ENCODE measurements at places on chromosomes 1 and 21.

DNA sequence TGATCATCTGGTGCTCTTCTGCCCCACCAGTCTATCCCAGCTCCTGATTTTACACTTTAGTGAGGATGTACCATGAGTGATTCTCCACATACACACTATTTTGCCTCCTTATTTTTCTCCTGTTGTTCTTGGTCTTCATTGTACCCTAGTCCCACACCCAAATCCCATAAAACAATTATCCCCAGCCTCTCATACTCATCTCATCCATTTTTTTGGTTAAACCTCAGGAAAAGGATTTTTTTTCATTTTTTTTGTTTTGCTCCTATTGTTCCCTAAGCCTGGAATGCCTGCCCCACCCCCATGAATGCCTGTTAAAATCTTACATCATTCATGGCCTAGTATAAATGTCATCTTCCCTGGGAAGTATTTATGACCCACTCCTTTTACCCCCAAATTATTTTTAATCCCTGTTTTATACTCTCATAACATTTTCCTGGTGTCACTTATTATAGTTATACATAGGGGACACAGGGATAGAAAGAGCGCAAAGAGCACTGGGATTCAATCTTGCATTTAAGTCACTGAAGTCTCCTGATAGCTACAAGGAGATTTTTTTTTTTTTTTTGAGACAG lies 4.9 kb upstream of the LINGO4 start:
- no peak for DNase-seq

DNA sequence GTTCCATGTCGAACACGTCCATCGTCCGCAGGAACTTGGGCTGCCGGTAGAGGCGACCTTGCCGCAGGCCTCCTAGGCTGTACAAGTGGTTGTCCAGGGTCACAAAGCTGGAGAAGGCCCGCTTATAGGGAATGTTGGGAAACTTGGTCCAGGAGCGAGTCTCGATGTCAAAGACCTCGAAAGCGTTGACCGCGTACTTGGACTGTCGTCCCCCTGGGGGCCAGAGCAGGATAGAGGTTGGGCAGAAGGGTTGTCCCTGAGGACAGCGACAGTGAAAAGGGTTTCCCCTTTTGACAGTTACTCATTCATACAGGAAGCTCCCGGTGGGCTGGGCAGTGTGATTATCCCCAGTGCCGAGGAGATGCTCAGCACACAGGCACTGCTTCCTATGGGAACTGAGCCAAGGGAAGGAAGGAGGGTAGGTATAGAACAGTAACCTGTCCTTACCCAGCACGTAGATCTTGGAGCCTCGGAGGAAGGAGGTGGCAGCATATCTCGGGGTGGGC lies 17.5 kb downstream of the KLHDC8A start:
- no peak for DNase-seq

DNA sequence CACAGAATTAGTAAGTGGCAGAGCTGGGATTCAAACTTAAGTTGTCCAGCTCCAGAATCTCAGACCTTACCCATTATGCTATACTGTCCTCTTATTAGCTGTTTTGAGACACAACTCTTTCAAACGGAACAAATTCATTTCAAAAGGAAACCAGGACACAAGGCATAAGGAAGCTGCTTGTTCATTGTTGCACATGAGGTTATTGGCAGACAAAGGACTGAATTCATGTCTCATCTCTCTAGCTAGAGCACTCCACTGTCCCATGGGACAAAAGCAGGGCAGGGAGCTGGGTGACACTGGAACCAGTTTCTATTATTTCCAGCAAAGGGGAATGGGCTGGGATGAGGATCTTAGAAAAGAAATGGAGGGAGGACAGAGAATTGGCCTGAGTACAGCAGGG lies 26.4 kb downstream of the CHI3L2 start:
- no peak for DNase-seq

- DNase-seq, result no peak
Measured at GRCh38 chr1:8767006-8767405, 50.4 kb downstream of the RERE start.

- DNase-seq, result no peak
Measured at GRCh38 chr1:154466921-154467417, 35.0 kb upstream of the TDRD10 start.

DNA sequence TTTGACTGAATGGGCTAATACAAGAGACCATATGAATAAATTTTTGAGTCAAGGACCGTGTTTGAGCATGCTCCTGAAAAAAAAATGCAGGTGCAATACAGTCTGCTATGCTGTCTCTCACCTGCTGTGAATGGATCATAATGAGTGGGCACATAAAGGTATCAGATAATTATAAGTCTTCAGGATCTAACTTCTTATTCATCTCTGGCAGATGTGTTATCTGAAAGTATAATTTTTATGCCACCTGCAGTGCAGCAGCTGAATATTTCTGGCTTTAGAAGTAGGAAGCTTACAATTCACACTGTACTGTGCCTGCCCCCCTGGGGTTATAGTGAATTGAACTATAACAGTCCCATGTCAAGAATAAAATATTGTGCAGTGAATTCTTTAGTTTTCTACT lies 333.3 kb downstream of the MRPL39 start:
- DNase-seq, result no peak

DNA sequence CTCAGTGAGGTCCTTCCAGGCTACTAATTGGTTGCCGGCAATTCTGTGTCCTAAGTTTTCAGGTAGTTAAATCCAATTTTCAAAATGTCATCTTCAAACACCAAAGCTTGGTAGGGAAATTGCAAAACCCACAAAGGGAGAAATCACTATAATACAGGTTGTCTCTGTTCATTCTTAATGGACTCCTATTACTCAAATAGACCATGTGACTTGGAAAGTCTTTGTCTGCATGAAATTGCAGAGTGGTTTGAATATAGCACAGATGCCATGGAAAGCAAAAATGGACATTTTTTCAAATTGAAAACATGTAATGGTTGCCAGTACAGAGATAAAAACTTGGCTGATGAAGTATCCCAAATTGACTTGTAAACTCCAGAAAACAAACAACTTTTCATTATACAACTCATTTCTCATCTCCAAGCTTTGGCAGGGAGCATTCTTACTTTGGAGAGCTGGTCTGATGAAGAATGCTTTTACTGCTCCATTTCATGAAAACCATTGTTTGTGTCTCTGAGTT lies 169.5 kb upstream of the PKN2 start:
- no peak for DNase-seq

DNA sequence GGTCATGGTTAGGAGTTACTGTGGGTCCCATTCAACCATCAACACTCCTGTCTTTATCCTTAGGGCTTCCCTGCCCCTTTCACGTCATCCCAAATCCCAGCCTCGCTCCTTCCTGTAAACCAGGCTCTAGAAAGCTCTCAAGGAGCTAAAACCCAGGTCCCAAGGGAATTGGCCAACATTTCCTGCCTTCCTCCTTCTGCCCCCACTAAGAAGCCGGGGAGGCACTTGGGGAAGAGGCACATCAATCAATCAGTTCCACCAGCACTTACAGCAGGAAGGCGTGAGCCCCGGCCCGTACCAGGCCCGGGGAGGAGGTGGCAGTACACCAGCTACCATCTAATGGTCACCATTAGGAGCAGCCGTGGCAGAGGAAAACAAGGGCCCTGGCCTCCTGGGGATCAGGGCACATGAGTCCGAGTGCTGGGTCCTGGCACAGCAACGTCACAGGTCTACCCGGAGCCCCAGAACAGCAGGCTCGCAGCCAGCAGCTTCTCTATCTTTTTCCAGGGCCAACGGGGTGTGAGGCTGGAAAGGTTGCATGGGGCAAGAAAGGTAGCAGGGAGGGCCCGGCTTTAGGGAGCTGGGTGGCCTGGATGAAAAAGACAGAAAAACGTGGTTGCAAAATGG lies 108.6 kb downstream of the CASZ1 start:
- no peak for DNase-seq
